ENCODE measurements at places on chromosomes 12 and 14.

GRCh38 chr12:124327362-124328043, 32.6 kb downstream of the RFLNA start:
- H3K27me3 ChIP-seq = no peaks in the 10 kb centered on the region
- peak overlapping the region; percentile 21 for H3K27ac ChIP-seq
- peaks cover 13% of the 10 kb centered on the region for H3K4me1 ChIP-seq
- no peak for DNase-seq

DNA sequence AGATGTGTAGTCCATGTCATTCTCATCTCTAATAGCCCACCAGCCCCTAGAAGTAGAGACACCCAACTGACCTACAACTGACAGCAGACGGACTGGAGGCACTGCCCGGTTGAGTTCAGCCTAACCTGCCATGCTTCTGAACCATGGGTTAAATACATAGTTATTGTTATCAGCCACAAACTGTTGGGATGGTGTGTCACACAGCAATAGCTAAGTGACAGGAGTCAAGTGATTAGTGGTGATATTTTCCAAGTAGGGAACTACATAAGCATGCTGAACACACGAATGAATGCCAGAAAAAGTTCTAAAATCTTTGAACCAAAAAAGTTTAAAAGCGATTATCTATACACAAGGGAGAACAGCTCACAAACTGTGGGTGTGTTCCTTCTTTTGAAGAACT, 80.1 kb downstream of the SYNE3 start:
- no peaks in the 10 kb centered on the region for H3K36me3 ChIP-seq
- H3K27ac ChIP-seq = no peak overlapping the region
- H3K27me3 ChIP-seq = no peaks in the 10 kb centered on the region
- H3K4me3 ChIP-seq = no peak overlapping the region
- DNase-seq = no peak

DNA sequence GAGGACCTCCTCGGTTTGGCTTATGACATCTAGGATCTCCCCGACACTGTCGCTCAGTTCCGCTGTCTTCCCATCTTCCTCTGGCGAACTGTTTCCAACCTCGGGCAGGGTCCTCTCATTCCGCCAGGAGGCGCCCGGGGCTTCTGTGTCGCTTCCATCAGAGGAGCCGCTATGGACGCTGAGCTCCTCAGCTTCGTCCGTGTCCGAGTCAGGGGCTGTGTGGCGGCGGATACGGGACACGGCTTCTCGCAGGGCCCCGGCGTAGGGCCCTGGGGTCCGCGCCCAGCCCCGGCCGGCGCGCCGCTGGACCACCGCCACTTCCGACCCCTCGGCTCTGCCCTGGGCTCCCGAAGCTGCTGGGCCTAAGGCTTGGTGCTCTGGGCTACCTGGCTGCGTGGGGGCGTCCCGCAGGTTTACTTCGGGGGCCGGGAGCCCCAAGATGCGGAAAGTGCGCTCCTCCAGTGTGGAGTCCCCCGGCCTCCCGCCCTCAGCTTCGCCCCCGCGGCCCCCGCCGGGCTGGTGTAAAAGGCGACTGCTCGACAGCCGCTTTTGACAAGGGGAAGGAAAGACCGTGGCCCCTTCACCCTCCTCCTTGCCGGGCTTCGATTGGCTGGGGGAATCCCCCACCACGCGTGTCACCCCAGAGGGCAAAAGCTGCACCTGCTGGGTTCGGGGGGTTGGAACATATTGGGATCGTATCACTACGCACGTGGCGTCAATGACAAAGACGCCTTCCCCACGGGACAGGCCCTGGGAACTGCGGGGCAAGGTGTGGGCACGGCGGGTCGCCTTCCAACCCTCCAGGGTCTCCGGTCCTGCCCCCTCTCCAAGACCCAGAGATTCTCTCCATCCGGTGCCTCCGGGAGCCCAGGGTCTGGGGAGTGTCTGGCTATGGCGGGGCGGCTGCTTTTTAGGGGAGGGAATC, 2.1 kb downstream of the DDN start:
- H3K27ac ChIP-seq = peak overlapping the region; percentile 18
- DNase-seq = no peak
- H3K4me1 ChIP-seq = peaks cover 15% of the 10 kb centered on the region

DNA sequence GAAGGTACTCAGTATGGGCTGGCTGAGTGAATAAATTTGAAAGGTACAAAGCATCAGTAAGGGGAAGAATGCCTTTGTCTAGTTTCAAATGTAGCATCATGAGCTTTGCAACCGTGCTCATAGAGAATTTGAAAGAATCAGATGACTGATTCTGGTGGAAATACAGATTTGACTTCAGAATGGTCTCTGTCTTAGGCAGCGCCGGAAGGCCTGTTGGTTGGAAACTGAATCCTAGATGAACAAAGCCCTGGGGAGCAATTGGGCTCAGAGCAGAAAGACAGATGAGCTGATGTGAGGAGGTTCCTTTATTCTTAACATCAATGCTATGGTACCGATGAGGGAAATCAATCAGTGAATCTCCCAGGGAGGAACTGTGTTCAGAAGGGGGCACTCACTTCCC, 137.3 kb downstream of the SNAPC1 start:
- no peak for DNase-seq
- H3K27me3 ChIP-seq = peaks cover 3% of the 10 kb centered on the region
- H3K4me3 ChIP-seq = no peak overlapping the region
- H3K36me3 ChIP-seq = no peaks in the 10 kb centered on the region
- no peaks in the 10 kb centered on the region for H3K4me1 ChIP-seq

- peak overlapping the region; percentile 23 for H3K4me3 ChIP-seq
- H3K27me3 ChIP-seq = no peaks in the 10 kb centered on the region
- H3K36me3 ChIP-seq = peaks cover 33% of the 10 kb centered on the region
- H3K4me1 ChIP-seq = peaks cover 39% of the 10 kb centered on the region
- H3K27ac ChIP-seq = peak overlapping the region; percentile 9
Measured at GRCh38 chr14:69644814-69645213, 33.4 kb downstream of the SUSD6 start.

GRCh38 chr14:67949771-67950170, 130.2 kb downstream of the RAD51B start:
- peak overlapping the region; percentile 84 for H3K27ac ChIP-seq
- peaks cover 16% of the 10 kb centered on the region for H3K36me3 ChIP-seq

DNA sequence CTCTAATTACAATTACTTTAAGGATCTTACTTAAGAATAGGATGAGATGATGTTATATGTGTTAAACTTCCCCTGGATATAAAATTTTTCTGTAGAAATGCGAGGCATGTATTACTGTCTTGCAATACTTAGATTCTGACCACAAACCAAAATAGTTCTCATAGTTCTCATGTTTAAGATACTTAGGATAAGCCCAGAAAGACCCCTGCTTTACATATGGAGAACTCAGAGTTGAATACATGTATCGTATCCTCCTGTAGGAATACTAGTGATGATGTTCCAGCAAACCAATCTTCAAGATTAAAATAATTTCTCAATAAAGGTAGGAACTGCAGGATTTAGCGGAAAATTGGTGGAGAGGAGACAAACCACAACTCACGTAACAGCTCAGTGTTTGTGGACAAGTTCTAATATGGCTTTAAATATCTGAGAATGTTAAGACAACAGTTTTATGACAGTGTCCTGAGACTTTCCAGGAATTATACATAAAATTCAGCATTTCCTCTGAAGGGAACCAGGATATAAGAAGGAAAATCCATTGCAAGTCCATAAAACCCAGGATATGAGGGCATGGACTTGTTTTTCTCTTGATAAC, 114.7 kb upstream of the CRY1 start:
- no peaks in the 10 kb centered on the region for H3K4me1 ChIP-seq
- no peak overlapping the region for H3K27ac ChIP-seq
- H3K36me3 ChIP-seq = no peaks in the 10 kb centered on the region
- no peak overlapping the region for H3K4me3 ChIP-seq
- H3K27me3 ChIP-seq = peaks cover 10% of the 10 kb centered on the region

- H3K27me3 ChIP-seq = no peaks in the 10 kb centered on the region
- no peak overlapping the region for H3K27ac ChIP-seq
- no peak overlapping the region for H3K4me3 ChIP-seq
- DNase-seq = no peak
Measured at GRCh38 chr14:102805371-102805891, 28.2 kb downstream of the TRAF3 start.

DNA sequence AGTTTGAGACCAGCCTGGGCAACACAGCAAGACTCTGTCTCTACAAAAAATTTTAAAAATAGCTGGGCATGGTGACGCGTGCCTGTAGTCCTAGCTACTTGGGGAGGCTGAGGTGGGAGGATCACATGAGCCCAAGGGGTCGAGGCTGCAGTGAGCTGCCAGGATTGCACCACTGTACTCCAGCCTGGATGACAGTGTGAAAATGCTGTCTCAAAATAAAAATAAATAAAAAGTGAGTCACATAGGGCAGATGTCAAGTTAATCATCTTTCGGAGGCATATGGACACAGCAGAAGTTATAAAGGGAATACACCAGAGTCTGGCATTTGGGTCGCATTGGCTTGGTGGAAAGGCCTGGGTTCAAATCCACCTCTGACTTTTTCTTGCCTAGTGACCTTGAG, 92.7 kb downstream of the PHETA1 start:
- peaks cover 4% of the 10 kb centered on the region for H3K4me1 ChIP-seq
- DNase-seq = no peak
- H3K36me3 ChIP-seq = no peaks in the 10 kb centered on the region
- no peak overlapping the region for H3K4me3 ChIP-seq

DNA sequence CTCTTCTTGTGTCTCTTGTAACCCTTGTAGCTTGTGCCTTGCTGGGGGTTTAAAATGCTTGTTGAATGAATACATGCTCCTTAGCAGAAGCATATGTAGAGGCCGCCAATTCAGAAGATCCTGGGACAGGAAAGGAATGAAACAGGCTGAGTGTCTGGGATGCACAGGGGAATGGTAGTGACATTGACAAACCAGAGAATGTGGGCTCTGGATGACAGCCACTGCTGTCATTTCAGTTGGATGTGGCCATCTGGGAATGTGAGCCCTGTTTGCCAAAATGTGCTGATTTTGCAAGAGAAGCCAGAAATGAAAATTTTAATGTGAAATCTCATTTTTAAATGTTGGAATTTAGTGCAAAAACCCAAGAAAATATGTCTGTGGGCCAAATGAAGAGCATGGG, 136.8 kb downstream of the DACT1 start:
- H3K27ac ChIP-seq = no peak overlapping the region
- no peaks in the 10 kb centered on the region for H3K27me3 ChIP-seq
- peaks cover 57% of the 10 kb centered on the region for H3K4me1 ChIP-seq
- H3K4me3 ChIP-seq = no peak overlapping the region

DNA sequence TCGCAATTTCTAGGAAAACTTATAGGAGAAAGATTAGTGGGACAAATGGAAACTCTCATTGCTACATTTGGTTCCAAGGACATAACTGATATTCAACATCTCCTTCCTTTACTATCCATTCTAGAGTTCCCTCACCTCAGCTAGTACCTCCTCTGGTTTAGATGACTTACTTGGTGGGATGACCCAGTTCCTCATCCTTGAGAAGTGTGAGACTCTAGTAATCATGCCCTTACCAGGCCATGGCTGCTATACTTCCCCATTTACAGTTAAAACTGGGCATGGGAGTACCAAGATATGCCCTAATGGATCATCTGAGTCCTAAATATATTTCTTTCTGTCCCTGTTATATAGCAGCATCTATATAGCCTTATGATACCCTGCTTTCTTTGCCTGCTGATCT, 58.1 kb downstream of the IFT81 start:
- H3K4me1 ChIP-seq = no peaks in the 10 kb centered on the region
- DNase-seq = no peak
- peaks cover 43% of the 10 kb centered on the region for H3K36me3 ChIP-seq
- H3K27me3 ChIP-seq = no peaks in the 10 kb centered on the region
- no peak overlapping the region for H3K4me3 ChIP-seq

DNA sequence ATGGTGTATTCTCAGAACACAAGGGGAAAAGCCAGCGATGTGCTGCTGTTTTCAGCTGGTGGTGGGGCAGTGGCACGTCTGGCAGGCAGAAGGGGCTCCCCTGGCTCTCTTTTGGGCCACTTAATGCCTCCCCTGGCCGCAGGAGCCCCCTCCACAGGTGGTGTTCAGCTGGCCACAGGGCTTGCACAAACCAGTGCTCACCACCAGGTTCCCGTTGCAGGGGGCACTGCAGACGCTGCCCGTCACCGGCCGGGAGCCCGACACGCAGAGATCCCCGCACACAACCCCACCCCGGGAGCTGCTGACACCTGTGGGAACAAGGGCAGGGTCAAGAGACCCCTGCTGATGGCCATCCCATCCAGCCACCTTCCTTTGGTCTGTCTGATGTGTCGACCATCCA, 6.7 kb downstream of the KRT83 start:
- peaks cover 60% of the 10 kb centered on the region for H3K27me3 ChIP-seq
- no peaks in the 10 kb centered on the region for H3K36me3 ChIP-seq
- H3K4me1 ChIP-seq = no peaks in the 10 kb centered on the region
- DNase-seq = no peak
- H3K27ac ChIP-seq = no peak overlapping the region

DNA sequence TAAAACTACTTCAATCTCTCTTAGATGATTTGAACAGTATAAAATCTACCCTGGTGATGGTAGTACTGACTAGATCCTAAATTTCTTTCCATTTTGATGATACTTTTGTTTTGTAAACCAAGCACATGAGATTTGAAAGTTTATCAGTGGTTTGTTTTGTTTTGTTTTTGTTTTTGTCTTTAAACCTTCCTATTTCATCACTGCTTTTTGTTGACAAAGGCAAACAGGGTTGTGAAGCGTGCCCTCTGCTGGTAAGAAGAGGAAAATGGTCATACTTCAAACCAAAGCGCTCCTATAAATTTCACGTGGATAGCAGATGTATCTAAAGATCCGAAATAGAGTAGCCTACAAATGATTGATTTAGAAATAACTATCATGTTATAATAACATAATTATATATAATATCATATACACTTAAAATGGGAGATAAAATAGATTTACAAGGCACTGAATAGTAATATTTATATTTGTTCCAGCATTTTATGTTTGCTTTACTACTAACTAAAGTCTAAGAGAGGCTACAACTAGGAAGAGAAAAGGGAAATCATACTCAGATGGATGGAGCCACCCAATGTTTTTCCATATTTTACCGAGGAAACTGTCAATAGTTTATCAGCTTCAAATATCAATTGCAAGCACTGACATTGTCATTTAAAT, 254.0 kb upstream of the USP15 start:
- no peaks in the 10 kb centered on the region for H3K4me1 ChIP-seq
- DNase-seq = no peak
- peaks cover 4% of the 10 kb centered on the region for H3K27me3 ChIP-seq
- no peak overlapping the region for H3K27ac ChIP-seq
- H3K36me3 ChIP-seq = no peaks in the 10 kb centered on the region
- no peak overlapping the region for H3K4me3 ChIP-seq

GRCh38 chr12:356276-356988, 32.7 kb downstream of the KDM5A start:
- peaks cover 64% of the 10 kb centered on the region for H3K36me3 ChIP-seq
- no peaks in the 10 kb centered on the region for H3K4me1 ChIP-seq
- H3K27ac ChIP-seq = no peak overlapping the region
- no peak overlapping the region for H3K4me3 ChIP-seq
- H3K27me3 ChIP-seq = no peaks in the 10 kb centered on the region
- DNase-seq = no peak

- no peak overlapping the region for H3K27ac ChIP-seq
- H3K36me3 ChIP-seq = no peaks in the 10 kb centered on the region
- H3K27me3 ChIP-seq = no peaks in the 10 kb centered on the region
- H3K4me1 ChIP-seq = peaks cover 16% of the 10 kb centered on the region
Measured at GRCh38 chr12:104662203-104662602, 205.5 kb downstream of the CHST11 start.

Data from type B pancreatic cell (in vitro differentiated cells).